Central memory CD4-positive, alpha-beta T cell (primary cell): ENCODE measurements at places on chromosomes 1 and 21.

DNA sequence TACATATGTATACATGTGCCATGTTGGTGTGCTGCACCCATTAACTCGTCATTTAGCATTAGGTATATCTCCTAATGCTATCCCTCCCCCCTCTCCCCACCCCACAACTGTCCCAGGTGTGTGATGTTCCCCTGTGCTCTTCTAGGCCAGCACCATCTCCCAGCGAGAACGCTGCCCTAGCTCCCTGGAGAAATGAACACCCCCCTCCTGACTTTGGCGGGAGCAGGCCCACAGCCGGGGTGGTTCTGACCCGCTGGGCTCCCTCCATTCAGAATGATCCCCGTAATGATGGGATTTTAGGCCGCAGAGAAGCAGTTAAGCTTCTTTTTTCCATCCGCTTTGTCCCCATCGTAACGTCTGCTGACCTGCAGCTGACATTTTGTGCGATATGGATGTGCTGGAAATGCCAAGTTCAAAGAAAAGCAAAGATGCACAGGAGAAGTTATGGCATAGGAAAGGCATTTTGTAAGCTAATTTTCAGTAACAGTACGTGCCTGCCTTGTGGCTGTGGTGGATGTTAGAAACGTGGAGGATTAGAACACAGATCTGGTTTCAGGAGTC is 39.3 kb downstream of the ELK4 start:
- DNase-seq = no peak

DNA sequence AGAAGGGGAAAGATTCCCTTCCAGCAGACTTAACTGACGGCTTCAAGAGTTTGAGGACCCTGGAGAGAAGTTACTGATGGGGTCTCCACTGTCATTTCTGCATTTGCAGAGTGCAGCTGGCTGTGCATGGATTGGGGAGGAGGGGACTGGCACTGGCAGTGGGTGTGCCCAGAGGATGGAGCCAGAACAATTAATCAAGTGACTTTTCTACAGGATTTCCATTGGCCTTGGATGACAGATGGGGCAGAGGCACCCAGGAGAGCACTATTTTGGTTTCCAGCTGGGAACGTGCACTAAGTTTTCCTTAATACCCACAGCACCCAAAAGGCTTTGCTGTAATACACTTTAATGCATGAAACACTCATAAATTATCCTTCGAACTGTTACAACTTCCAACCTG is 1.3 kb downstream of the NGF start:
- no peak for DNase-seq

- no peak for DNase-seq
Observed at GRCh38 chr1:56482486-56482885, 96.9 kb downstream of the PLPP3 start.

DNA sequence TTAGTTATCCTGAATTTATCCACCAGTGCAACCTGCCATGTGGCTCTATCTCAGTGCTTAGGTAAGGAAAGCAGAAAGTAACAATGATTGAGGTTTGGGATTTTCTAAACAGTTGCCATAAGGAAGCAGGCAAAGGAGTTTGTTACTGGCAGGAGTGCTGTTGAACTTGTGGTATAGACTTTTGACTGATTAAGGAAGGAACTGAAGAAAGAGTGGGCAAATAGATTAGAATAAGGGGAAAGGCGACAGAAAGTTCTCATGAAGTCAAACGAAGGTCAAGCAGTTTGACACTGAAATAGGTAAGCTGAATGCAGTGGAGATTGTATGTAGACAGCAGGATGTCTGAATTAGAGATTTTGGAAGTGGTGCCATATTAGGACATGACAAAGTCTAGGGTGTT is 24.2 kb upstream of the CR2 start:
- DNase-seq = no peak

GRCh38 chr1:3073186-3073488 is 4.1 kb downstream of the PRDM16 start:
- DNase-seq = no peak

DNA sequence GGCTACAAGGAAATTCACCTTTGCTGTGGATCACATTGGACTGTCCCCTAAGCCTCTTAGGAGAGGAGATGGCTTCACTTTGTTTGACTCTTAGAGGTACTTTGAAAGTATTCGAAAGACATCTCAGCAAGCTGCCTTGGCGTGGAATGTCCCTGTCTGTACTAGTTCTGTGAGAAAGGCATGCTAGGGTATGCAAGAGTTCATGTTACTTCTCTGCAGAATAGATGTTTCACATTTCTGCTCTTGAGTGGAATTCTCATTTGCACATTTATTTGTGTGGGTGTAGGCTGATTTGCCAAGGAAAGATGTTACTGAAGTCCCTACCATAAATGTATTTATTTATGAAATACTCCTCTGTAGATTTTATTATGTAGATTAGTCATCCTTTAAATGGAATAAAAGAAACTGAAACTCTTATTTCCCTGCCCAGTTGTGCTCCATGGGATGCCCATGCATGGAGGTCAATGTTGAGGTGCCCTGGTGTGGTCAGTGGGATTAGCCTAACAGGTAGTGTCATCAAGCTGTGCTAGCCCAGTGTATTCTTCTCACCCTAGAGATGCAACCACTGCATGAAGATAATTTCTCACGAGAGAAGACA is 13.8 kb downstream of the MIA3 start:
- no peak for DNase-seq

GRCh38 chr1:55631509-55631908 is 416.3 kb upstream of the USP24 start:
- DNase-seq = no peak

DNA sequence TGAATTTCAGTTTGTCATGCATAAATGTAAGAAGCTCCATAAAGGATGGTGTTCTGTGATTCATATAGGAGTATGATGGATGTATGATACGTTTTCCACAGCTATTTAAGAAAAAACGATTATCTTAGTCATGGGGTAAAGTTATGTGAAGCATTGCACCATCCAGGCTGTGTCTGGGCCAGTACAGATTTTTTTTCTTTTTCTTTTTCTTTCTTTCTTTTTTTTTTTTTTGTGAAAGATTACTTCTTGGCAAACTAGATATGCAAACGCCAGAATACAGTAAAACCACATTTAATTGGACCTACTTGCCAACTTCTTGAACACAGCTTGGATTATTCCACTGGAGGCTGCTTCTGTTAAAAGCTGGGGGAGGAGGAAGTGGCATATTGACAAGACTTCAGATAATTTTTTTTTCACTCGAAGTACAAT is 14.9 kb downstream of the ZBTB18 start:
- DNase-seq = no peak

GRCh38 chr1:16208270-16208987 is 4.0 kb downstream of the ARHGEF19 start:
- DNase-seq = no peak

- no peak for DNase-seq
Observed at GRCh38 chr1:30650038-30650967, 73.1 kb downstream of the MATN1 start.

DNA sequence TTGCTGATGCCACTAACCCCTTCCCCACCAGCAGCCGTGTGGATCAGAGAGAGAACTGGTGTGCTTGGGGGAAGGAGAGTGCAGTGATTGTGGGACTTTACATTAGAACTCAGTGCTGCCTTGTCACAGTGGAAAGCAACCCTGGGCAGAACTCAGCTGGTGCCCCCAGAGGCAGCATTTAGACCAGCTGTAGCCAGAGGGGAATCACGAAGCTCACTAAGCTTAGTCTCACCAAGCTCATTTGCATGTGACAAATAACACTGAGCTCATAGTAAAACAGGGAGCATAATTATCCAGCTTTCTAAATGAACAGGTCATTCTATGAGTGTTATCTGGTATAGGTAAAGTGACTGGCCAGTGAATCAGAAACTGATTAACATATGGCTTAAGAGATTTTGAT is 9.8 kb upstream of the SMAP2 start:
- no peak for DNase-seq

GRCh38 chr1:106456832-106457231 is 599.6 kb upstream of the PRMT6 start:
- DNase-seq = no peak

GRCh38 chr1:76950306-76950705 is 83.0 kb downstream of the ST6GALNAC5 start:
- no peak for DNase-seq

GRCh38 chr1:218080863-218081262 is 204.2 kb upstream of the RRP15 start:
- DNase-seq = no peak

GRCh38 chr1:219550201-219550600 is 62.7 kb downstream of the ZC3H11B start:
- DNase-seq = no peak

DNA sequence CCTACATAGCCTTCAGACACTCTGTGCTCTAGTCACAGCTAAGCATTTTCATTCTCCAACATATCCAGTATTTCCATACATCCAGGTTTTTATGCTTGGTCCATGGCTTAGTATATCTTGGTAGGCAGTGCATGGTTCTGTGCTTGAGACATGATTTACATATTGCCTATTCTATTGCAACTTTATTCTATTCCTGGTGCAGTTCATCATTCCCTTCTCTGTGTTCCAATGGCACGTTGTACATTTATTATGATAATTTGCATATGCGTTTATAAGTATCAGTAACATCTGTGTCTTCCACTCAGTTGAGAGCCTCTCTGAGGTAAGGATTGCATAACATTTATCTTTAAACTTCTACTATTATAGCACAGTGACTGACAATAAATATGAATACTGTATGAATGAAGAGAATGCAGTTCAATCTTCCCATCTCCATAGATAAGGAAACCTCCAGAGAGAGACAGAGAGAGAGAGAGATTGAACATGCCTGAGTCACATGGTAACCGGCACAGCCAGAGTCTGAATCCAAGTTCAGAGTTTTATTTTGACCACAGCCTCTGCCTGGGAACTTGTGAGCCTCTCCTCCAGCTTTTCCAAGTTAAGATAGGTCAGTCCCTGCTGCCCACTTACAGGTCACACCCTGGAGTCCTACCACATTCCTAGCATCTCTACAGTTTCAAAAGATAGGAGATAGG is 41.5 kb downstream of the PLPPR5 start:
- no peak for DNase-seq

- DNase-seq = no peak
Observed at GRCh38 chr1:89791064-89791726, 29.6 kb upstream of the LRRC8D start.

DNA sequence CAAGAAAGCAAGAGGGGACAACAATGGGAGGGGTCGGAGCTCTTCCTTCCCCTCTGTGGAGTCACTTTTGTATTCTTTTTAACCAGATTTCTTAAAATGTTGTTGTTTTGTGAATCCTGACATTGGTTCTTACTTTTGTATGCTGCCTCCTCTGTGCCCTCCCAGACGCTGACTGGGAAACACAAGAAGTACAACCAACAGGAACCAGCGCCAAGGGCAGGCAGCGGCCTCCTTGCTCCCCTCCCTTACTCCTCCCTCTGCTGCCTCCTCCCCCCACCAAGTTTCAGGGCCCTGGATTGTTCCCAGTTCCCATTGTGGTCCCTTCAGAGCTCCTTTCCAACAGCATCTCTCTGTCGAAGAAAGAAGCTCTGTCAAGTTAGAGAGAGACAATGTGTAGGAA is 111.1 kb downstream of the BRINP2 start:
- no peak for DNase-seq

GRCh38 chr1:36883315-36883949 is 150.9 kb downstream of the GRIK3 start:
- DNase-seq = no peak

GRCh38 chr1:153774026-153774595 is 1.1 kb upstream of the SLC27A3 start:
- no peak for DNase-seq
